ENCODE measurements at places on chromosomes 3 and 15.

DNA sequence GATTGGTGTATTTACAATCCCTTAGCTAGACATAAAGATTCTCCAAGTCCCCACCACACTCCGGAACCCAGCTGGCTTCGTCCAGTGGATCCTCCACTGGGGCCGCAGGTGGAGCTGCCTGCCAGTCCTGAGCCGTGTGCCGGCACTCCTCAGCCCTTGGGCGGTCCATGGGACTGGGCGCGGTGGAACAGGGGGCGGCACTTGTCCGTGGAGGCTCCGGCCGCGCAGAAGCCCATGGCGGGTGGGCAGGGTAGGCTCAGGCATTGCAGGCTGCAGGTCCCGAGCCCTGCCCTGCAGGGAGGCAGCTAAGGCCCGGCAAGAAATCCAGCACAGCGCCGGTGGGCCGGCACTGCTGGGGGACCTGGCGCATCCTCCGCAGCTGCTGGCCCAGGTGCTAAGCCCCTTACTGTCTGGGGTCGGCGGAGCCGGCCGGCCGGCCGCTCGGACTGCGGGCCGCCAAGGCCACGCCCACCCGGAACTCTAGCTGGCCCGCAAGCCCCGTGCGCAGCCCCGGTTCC, 3.5 kb upstream of the RNU5B-1 start:
- no peak for DNase-seq

- DNase-seq, result no peak
These were observed 46.4 kb downstream of the KLF15 start for GRCh38 chr3:126310816-126311215.

GRCh38 chr15:61195116-61196002, 33.7 kb downstream of the RORA start:
- DNase-seq, result no peak

- no peak for DNase-seq
These were observed 140.0 kb downstream of the PDZRN3 start for GRCh38 chr3:73484656-73485248.

DNA sequence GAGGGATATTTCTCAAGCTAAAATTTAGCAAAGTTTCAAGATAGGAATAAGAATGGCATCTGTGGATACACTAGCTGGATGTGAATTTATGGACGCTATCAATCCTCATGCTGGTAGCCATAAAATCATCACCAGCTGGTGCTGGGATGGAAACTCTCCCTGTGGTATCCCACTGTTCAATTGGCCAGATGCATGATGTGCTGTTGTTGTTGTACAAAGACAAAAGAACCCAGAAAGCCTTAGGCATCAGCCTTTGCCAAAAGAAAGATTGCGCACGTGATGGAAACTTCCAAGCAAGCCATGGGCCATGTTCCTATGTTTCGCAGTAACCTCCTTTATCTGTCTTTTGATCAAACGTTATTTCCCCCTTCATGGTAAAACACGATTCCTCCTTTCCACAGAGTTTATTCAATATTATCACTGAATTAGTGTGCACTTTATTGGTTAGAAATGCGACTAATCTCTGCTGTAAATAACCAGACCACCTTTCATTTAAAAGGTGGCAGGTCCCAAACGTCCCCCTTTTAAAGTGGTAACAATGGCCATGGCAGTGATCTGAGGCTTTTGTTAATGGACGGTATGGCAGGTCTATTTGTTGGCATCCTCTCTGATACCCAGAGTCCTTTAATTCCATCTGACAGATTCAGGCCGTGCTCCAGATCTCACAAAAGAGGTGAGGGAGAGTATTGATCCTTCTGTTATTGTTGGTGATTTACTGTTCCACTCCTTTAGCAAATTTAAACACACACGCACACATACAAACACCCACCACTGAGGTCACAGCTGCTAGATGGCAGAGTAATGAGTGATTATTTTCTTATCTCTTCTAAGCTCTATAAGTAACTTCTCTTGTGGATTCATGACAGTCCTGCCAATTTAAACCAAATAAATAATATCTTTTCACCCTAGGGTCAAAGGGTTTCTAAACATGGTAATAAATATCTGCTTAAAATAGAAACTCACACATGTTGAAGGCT, 291.2 kb upstream of the KCNMB2 start:
- peak; percentile 92 for DNase-seq

Data from NCI-H345 (cell line).